Stimulated activated CD4-positive, alpha-beta T cell treated with anti-CD3 and anti-CD28 coated beads, Interleukin-1b, Interleukin-23, amount 100 ng/mL, for 48 hours (primary cell): ENCODE measurements at places on chromosomes 11 and 22.

- no peak for DNase-seq
Observed at GRCh38 chr11:40228662-40229061, 1230.8 kb downstream of the LRRC4C start.

GRCh38 chr11:90218606-90219005, 4.2 kb downstream of the CHORDC1 start:
- no peak for DNase-seq

- no peak for DNase-seq
Observed at GRCh38 chr11:122213171-122213570, 97.2 kb upstream of the BLID start.

DNA sequence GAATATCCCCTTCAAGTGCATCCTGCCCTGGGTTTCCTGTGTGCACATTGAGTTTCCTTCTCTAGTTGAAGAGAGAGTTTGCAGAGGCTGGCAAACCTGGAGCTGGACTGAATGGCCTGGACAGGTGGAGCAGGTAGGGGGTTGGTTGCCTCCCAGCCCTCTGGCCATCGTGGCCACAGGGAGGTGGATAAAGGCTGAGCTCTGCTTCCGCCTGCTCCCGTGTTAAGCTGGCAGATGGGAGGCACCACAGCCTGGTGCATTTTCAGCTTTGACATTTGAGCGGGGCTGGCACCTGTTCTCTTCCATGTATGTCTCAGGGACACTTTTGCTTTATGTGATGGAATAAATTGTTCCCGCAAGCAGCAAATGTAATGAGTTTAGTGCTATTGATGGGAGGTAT, 11.1 kb downstream of the MICAL2 start:
- no peak for DNase-seq

DNA sequence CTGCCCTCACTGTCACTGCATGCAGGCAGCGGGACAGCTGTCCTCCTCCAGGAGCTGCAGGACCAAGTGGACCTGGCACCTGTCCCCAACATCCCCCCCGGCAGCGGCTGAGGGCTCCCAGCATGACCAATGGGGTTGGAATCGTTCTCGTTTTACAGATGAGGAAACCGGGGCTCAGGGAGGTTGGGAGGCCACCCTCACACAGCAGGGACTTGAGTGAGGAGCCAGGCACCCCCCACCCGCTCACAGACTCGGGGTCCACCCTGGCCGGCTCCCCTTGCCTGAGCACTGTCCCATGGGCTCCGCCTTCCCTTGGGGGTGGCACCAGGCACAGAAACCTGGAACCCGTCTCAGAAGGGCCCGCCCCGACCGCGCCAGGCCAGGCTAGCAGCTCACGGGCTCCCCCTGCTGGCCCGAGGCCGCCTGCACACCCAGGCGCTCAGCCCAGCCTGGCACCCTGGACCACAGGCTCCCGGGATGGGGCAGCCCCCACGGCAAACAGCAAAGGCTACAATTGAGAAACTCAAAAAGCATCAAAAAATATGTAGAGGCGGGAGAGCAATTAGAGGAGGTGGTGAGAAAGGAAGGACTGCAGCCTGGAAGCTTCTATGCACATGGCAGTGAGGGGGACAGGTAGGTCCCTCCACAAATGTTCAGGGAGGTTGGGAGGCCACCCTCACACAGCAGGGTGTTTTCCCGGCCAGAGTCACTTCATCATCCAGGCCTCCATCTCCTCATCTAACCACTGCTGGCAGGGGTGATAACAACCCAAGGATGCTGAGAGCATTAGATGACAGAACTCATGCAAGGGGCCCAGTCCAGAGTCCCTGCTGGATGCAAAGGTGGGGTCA, 12.8 kb downstream of the MACROD1 start:
- DNase-seq: peak; percentile 65

- DNase-seq: no peak
Observed at GRCh38 chr22:50670513-50670912, 2.1 kb upstream of the SHANK3 start.

GRCh38 chr11:120284272-120284671, 40.8 kb upstream of the TLCD5 start:
- no peak for DNase-seq

DNA sequence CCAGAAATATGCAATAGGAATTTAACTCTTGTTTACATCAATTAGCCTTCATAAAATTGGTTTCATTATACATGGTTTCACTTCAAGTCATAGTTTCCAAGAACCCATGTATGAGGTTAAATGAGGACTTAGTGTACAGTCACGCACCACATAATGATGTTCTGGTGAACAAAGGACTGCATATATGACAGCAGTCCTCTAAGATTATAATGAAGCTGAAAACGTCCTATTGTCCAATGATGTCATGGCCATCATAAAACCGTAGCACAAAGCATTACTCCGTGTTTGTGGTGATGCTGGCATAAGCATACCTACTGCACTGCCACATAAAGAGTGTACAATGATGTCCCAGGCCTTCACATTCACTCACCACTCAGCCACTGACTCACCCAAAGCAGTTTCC, 31.1 kb downstream of the SMCO4 start:
- peak; percentile 10 for DNase-seq

GRCh38 chr22:30294066-30294465, 4.8 kb upstream of the CASTOR1 start:
- DNase-seq: no peak

DNA sequence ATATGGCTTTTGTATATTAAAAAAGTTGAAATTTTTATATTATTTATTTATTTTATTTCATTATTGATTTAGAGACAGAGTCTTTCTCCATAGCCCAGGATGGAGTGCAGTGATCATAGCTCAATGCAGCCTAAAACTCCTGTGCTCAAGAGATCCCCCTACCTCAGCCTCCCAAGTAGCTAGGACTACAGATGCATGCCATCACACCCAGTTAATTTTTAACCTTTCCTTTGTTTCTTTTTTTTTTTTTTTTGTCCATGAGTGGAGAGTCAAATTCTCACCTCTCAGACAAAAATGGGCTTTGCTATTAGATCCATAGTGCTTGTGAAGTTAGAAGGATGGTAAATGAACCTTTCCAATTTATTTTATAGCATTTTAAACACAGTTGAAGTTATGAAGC, 182.5 kb downstream of the SOX6 start:
- no peak for DNase-seq

DNA sequence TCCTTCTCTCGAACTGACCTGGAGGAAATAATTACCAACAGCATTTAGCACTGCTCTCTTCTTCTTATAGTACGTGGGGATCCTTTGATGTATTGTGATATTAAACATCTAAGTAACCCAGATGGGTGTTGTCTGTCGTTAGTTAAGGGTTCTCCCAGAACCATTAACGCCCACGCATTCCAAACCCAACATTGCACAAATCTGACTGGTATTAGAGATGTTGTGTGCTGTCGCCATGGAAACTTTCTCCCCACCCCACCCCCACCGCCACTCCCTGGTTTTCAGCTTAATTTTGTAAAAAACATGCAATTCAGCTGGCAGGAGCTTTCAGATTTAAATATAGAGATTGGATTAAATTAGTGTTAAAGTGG, 1495.2 kb downstream of the TBC1D22A start:
- no peak for DNase-seq

DNA sequence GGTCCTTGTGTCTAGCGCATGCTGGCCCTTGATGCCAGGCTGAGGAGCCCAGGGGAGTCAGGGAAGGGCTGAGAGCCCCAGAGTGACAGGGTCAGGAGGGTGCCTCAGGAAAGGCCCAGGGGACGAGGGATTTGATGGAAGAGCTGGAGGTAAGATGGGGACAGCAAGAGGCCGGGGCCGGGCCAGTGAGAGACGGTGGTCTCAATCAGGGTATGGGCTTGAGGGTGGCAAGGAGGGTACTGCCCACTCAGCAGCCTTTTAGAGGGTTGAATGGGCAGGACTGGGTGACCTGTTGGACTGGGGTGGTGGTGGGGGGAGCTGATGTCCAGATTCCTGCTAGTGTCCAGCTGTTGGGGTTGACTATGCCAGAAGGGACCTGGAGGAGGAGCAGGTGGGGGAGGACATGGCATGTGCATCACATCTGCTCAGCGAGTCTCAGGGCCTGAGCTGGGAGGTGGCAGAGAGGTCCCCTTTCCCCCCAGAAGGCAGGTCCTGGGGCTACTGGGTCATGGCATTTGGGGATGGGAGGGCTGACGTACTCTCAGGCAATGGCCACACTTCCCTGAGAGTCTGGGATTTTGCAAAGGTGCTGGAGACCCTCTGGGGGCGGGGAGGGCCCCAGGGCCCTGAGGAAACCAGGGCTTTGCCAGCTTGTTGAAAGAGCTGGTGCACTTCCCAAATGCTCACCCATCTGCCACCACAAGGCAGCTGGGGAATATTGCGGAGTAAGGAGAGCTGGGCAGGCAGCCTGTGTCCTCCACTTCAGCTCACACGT, 18.4 kb downstream of the MYO7A start:
- DNase-seq: no peak

- DNase-seq: no peak
Observed at GRCh38 chr22:44645531-44645930, 56.5 kb upstream of the PRR5 start.

DNA sequence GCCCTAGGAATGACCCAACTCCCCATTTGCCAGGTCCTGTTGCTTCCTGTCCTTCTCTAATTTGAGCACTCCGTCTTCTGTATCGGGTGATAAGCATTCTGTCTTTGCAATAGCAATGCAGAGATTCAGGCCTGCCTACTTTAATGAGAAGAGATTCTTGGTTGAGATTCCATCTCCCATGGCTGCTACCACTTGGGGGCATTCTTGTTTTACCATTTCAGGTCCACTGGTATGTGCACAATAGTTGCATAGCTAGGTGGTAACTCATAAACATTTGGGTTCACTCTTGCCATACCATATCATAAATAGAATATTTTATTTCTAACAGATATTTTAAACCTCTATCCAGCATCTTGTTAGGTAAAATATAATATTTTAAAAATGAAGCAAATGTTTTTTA, 34.4 kb upstream of the CALCB start:
- DNase-seq: no peak

GRCh38 chr22:30017375-30018223, 62.7 kb upstream of the HORMAD2 start:
- DNase-seq: no peak

GRCh38 chr11:119491753-119492510, 69.0 kb upstream of the THY1 start:
- no peak for DNase-seq

DNA sequence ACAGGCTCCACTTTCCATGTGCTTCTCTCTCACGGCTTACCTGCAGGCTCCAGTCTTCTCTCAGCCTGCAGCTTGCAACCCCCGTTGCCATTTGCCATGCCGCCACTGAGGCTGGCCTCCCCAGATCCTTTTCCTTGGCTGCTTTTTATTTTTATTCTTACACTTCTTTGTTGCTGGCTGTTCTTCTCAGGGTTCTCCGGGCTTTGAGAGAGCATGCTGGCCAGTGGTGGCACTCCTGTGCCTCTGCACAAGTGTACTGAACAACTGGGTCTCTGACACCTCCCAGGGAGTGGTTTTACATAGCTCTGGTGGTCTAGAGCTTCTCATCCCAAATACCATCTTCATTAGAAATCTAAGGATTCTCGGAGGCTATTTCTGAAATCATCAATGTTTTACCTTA, 241.7 kb upstream of the MTNR1B start:
- DNase-seq: no peak

DNA sequence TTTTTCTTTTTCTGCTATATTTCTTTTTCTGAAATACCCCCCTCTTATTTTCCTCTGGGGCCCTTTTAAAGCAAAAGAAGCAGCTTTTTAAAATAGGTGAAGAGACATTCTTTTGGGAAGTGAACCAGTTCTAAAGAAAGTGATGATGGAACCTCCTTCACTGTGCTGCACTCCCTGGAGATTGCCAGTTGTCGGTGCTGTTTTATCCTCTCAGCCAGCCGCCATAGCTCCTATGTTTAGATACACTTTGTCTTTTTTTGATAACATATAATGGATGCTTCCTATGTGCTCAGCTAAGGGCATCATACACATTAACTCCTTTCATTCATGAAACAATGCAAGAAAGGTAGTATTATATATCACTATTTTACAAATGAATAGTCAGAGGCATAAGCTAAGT, 14.0 kb downstream of the CFAP300 start:
- DNase-seq: no peak

DNA sequence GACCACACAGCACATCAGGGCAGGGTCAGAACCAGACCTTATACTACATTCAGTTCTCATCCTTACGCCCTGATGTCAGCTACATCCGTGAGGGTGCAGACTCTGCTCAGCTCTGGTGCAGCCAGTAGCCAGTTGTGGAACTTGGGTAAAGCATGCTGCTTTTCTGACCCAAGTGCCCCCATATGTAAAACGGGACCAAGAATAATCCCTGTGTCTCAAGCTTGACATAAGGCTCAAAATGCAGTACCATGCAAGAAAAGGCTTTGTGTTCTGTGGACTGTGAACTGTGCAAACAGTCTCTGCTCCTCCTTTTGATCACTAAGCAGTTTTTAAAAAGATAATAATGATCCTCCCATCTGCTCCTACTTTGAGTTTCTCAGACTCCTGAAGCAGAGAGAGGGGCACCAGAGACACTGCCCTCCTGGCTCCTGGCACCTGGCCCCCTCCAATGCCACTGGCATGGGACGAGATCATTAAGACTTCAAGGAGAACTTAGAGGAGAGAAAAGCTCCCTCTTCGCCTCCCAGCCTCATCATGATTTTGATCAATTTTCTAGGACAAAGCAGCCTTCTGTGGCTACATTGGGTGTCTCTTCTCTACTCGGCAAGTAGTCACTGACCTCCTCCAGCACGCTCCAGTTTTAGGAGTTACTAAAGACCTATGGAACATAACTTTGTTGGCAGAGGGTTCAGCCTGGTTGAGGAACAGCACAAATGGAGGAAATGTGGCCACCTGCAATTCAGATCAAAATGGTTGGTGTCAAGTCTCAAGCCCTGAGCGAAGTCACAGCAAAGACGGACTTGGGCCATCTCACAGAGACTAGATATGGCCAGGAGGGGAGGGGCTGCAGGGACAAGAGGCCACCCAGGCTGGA, 23.9 kb downstream of the IL10RA start:
- no peak for DNase-seq

GRCh38 chr11:67301951-67302516, 1.3 kb upstream of the SSH3 start:
- no peak for DNase-seq

DNA sequence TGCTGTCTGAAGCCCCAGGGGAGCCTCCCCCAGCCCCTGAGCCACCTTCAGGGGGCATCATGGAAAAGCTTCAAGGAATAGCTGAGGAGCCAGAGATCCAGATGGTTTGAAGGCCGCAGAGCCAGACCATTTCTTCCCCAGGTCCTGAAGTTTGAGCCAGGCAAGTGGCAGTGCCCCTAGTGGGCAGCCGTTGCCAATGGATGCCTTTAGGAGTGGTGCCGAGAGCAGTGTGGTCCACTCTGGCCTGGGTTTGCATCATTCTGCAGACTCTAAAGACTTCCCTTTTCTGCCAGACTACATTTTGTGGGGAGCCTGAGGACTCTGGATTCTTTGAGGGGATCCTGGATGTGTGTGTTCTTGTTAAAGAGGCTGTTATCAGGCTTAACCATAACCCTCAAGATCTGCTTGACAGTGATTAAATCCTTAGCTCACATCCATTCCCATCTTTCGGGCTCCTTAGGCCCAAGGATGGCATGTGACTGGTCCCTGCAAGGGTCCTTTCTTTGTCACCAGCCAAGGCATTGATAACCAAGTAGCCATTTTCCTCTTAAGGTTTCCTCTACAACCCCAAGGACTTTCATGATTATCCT, 13.1 kb downstream of the HINFP start:
- no peak for DNase-seq
